ENCODE measurements at places on chromosomes 4 and X.

GRCh38 chrX:150372280-150372679 lies 9.2 kb downstream of the MAMLD1 start:
- no peak for DNase-seq

DNA sequence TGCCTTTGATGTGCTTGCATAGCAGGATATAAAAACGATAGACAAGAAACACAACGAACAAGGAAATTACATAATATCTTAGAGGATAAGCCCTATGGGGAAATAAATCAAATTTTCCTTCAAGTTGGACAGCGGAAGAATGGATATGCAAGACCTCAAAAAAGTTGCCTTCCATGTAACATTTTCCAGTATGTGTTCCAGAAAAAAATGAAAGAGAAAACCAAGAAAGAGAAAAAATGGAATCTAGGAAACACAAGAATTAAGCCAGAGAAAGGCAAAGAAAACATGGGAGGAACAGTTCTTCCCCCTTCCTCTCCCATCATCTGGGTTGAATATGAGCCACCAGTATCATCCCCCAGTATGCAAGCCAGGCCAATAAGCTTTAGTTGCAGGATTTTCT lies 34.6 kb upstream of the MID1 start:
- DNase-seq: no peak

GRCh38 chrX:106171293-106171820 lies 3.3 kb downstream of the PWWP3B start:
- DNase-seq: no peak

DNA sequence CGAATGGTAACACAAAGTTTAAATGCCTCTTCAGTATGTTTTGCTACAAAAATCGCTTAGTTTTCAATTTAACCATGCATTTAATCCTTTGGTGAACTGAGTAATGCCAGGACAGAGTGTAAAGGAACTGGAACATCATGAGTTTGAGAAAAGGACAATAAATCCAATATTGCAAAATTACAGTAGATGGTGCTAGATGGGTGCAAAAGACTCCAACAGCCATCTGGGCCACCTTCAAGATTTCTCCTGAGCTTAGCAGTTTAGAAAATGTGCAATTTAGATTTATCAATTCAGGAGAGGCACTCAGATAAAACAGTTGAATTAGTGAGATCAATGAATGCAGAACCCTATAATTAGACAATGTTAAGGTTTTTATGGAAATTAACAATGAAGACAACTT lies 33.2 kb upstream of the MID1IP1 start:
- peak; percentile 26 for DNase-seq

DNA sequence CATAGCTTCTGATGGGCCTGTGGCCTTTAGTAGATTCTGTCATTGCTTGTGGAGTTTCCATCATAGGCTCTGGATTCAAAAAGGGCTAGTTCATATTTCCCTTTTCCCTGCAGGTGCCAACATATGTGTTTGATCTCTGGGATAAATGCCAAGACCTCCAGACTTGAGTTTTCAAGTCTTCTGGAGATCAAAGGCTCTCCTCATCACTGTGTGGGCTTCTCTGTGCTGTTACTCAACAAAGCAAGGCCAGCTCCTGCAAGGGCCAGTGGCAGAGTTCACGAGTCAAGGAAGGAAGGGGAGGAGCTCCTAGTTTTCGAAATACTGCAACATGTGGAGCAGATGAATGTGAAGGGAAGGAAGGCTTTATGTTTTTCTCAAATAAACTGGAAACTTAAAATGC lies 62.7 kb upstream of the SCML1 start:
- DNase-seq: no peak

DNA sequence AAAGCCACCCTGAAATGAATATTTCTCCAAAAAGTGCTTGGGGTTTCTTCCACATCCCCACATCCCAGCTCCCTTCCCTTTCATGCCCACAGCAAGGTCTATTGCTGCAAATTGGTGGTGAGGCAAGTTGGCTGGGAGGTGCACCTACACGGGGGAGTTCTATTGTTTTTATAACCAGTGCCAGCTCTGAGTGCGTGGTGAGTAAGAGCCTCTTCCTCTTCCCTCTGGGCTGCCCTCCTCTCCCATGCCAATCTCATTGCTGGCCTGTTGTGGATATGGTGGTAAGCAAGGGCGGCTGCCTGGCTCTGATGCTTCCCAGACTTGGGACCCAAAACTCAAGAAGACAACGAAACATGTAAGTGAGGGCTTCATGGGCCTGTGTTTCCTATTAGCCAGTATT lies 204.3 kb downstream of the SHROOM3 start:
- DNase-seq: peak; percentile 58

- no peak for DNase-seq
Measured at GRCh38 chr4:157023941-157024340, 52.0 kb upstream of the GLRB start.

DNA sequence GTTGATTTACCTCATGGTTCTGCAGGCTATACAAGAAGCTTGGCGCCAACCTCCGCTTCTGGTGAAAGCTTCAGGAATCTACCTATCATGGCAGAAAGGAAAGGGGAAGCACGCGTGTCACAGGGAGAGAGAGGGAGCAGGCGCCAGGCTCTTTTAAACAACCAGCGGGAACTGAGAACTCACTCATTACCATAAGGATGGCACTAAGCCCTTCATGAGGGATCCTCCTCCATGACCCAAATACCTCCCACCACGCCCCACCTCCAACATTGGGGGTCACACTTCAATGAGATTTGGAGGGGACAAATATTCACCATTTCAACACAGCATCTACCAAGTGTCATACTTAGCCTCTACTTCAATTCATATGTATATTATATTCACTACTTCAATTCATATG lies 18.8 kb upstream of the TBC1D8B start:
- DNase-seq: no peak

DNA sequence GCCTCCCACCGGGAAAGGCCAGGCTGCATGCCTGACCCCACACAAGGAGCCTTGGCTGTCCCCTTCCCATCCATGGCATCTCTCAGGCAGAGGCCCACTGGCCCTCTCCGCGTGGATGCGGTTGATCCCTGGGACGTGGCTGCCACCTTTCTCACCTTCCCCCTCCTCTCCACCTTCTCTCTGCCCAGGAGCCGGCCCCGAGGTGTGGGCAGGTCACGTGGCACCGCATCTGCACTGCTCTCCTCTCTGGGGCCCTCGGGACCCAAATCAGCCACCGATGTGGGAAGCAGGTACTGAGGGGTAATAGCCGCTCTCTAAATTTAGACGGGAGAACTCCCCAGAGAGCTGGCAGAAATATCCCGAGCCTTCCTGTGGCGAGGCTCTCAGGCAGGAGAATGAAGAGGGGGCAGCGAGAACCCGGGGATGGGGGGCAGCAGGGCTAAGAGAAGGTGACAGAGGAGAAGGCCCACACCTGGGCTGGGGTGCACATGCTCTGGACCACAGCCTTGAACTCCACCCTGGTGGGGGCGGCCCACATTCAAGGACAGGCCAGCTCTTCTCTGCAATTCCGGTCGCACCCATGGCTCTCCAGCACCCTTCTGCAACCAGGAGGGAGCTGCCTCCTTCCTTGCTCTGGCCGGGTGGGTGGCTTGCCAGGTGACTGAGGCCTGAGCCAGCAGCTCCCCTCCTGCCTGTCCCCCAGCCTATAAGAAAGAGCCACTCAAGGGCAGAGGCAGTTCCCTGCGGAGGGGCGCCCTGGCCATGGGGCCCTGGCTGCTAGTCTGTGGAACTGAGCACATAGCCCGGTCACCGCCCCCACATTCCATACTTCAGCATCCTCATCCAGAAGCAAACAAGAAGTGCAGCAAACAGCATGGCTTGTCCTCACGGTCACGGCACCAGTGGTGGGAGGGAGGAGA lies 9.6 kb upstream of the DUSP9 start:
- no peak for DNase-seq

GRCh38 chrX:9503261-9503660 lies 38.4 kb downstream of the TBL1X start:
- no peak for DNase-seq

GRCh38 chr4:122706511-122706910 lies 26.0 kb upstream of the BBS12 start:
- DNase-seq: no peak

GRCh38 chrX:11430271-11430670 lies 137.1 kb downstream of the AMELX start:
- DNase-seq: no peak

GRCh38 chr4:1797298-1797860 lies 4.3 kb downstream of the FGFR3 start:
- DNase-seq: no peak

GRCh38 chr4:148097801-148098200 lies 344.4 kb downstream of the NR3C2 start:
- DNase-seq: no peak

GRCh38 chr4:147987252-147987651 lies 255.4 kb downstream of the ARHGAP10 start:
- no peak for DNase-seq

DNA sequence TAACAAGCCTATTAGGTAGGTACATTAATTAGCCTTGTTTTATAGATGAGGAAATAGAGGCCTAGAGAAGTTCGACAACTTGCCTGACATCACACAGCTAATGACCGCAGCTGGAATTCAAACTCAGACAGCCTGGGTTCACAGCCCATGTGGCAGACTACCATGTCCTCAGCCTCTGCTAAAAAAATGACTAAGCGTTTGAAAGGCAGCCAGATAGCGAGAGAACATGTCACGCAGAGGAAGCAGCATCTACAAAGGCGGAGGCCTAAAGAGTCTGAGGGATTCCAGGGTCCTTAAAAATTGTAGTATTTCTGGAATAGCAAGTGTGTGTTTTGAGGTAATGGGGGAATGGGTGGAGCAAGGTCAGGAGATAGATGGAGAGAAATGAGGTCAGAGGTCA lies 33.2 kb upstream of the BMP15 start:
- DNase-seq: peak; percentile 53

DNA sequence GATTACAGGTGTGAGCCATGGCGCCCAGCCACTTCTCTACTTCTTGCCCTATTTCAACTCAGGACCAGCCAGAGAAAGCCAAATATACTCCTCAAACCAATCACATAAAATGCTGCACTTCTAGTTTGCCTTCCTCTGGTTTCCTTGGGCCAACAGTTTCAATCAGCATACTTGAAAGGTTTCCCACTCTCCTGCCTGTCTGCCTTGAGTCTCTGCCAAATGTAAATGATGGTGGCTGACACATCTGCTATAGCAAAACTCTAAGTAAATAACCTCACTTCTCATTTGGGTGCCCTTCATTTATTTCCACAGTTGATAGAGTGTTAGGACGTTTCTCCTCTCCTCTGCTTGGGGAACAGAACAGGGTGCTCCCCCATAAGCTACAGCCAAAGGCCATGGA lies 36.4 kb upstream of the PPA2 start:
- no peak for DNase-seq
